ENCODE measurements at places on chromosomes 2 and 18.

GRCh38 chr2:150693556-150693955 is 206.1 kb upstream of the RND3 start:
- no peaks in the 10 kb centered on the region for H3K36me3 ChIP-seq
- DNase-seq = no peak
- H3K27me3 ChIP-seq = no peaks in the 10 kb centered on the region
- no peak overlapping the region for H3K27ac ChIP-seq
- H3K4me1 ChIP-seq = no peaks in the 10 kb centered on the region

GRCh38 chr18:45634454-45634853 is 19.2 kb downstream of the SLC14A2 start:
- no peaks in the 10 kb centered on the region for H3K4me1 ChIP-seq
- no peaks in the 10 kb centered on the region for H3K36me3 ChIP-seq
- H3K4me3 ChIP-seq = no peak overlapping the region
- DNase-seq = no peak
- H3K27me3 ChIP-seq = no peaks in the 10 kb centered on the region

DNA sequence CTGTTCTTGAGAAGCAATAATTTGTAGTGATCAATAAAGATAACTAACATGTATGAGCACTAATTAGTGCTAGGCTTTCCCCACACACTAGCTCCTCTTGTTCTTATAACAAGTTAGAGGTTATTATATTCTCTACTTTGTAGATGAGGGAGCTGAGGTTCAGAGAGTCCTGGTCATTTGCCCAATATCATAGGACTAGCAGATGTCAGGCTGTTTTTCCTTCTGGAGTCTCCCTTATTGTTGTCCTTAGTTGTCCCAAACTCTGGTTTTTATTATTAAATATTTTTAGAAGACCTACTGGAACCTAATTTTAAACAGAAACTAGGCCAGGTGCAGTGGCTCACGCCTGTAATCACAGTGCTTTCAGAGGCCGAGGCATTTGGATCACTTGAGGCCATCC is 16.5 kb upstream of the TTC39C start:
- no peak overlapping the region for H3K4me3 ChIP-seq
- H3K27ac ChIP-seq = no peak overlapping the region
- H3K4me1 ChIP-seq = peaks cover 38% of the 10 kb centered on the region
- DNase-seq = no peak
- H3K36me3 ChIP-seq = no peaks in the 10 kb centered on the region

- no peaks in the 10 kb centered on the region for H3K4me1 ChIP-seq
- no peaks in the 10 kb centered on the region for H3K27me3 ChIP-seq
- peaks cover 23% of the 10 kb centered on the region for H3K36me3 ChIP-seq
- H3K27ac ChIP-seq = no peak overlapping the region
- no peak for DNase-seq
Measured at GRCh38 chr2:25473758-25474340, 132.1 kb upstream of the DNMT3A start.

DNA sequence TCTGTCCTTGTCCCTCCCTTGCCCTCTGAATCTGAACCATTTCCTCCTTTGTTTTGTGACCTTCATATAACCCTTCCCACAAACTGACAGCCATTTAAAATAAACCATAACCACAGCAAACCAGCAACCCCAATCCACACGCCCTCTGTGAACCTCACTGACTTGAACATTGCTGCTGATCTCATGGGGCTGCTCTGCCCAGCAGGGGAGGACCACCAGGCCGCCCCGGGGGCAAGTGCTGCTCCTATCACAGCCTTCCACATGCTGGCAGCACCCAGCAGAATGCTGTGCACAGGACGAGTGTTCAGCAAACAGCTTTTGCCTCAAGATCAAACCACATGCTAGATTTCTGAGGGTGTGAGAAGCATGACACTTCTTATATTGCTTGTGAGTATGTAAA is 73.9 kb upstream of the UXS1 start:
- H3K36me3 ChIP-seq = no peaks in the 10 kb centered on the region
- DNase-seq = no peak
- H3K27me3 ChIP-seq = peaks cover 11% of the 10 kb centered on the region
- no peak overlapping the region for H3K4me3 ChIP-seq
- H3K4me1 ChIP-seq = peaks cover 6% of the 10 kb centered on the region
- no peak overlapping the region for H3K27ac ChIP-seq

DNA sequence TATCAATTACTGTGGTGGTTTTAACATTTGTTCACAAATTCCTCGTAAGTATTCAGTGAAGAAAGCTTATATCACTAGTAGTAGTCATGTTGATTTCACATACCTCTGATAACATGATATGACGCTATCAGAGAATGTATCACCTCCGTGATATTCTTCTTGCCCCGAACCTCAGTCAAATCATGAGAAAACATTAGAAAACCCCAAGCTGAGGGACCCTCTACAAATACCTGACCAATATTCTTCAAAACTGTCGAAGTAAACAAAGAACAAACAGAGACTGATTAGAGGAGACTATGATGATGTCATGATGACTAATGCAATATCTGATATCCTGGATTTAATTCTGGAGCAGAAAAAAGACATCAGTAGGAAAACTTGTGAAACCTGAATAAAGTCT is 85.6 kb upstream of the SPOPL start:
- no peak overlapping the region for H3K4me3 ChIP-seq
- DNase-seq = no peak
- no peaks in the 10 kb centered on the region for H3K4me1 ChIP-seq
- peaks cover 8% of the 10 kb centered on the region for H3K27me3 ChIP-seq

DNA sequence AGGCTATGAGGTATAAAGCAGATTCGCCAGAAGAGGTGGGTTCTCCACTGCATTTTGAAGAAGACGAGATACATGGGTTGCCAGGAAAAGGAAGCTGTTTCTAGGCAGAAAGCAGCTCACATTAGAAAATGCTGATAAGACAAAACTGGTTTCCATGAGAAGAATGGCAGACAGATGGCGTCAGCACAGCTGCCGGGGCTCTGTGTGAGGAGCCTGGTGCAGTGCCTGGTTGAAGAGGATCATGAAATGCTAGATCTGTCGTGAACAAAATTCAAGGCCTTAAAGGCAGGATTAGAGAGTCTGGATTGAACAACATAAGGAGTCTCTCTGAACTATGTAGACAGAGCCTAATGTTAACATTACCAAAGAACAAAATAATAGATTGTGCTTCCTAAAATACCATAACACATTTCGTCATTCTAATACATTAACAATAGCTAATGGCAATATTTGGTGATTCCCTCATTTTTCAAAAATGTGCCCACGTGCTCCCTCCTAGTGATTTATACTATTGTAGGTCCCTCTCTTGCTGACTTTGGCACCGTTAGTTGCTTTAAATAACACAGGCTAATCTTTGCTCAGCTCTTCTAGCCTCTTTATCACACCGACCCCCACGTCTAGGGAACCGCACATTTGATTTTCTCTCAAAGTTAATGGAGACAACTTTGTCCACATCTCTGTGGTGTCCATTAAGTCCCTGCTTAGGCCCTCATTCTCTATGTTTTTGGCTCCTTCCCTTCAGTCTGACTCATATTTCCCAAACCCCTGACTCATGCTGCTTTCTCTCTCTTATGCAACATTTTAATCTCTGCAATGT is 38.2 kb downstream of the EFEMP1 start:
- H3K36me3 ChIP-seq = no peaks in the 10 kb centered on the region
- H3K4me3 ChIP-seq = no peak overlapping the region
- no peaks in the 10 kb centered on the region for H3K27me3 ChIP-seq
- DNase-seq = no peak
- H3K4me1 ChIP-seq = peaks cover 3% of the 10 kb centered on the region
- no peak overlapping the region for H3K27ac ChIP-seq

GRCh38 chr2:28902584-28902983 is 8.1 kb downstream of the WDR43 start:
- H3K36me3 ChIP-seq = peaks cover 41% of the 10 kb centered on the region
- DNase-seq = no peak
- no peak overlapping the region for H3K27ac ChIP-seq
- H3K4me1 ChIP-seq = peaks cover 60% of the 10 kb centered on the region
- H3K27me3 ChIP-seq = no peaks in the 10 kb centered on the region
- H3K4me3 ChIP-seq = no peak overlapping the region

GRCh38 chr2:220837226-220837625 is 734.9 kb downstream of the EPHA4 start:
- DNase-seq = no peak
- no peaks in the 10 kb centered on the region for H3K4me1 ChIP-seq
- H3K4me3 ChIP-seq = no peak overlapping the region
- no peaks in the 10 kb centered on the region for H3K27me3 ChIP-seq
- no peaks in the 10 kb centered on the region for H3K36me3 ChIP-seq
- H3K27ac ChIP-seq = no peak overlapping the region

GRCh38 chr2:164008752-164009151 is 272.9 kb upstream of the FIGN start:
- no peak overlapping the region for H3K27ac ChIP-seq
- H3K4me3 ChIP-seq = no peak overlapping the region
- DNase-seq = no peak
- H3K27me3 ChIP-seq = no peaks in the 10 kb centered on the region
- no peaks in the 10 kb centered on the region for H3K36me3 ChIP-seq
- no peaks in the 10 kb centered on the region for H3K4me1 ChIP-seq

DNA sequence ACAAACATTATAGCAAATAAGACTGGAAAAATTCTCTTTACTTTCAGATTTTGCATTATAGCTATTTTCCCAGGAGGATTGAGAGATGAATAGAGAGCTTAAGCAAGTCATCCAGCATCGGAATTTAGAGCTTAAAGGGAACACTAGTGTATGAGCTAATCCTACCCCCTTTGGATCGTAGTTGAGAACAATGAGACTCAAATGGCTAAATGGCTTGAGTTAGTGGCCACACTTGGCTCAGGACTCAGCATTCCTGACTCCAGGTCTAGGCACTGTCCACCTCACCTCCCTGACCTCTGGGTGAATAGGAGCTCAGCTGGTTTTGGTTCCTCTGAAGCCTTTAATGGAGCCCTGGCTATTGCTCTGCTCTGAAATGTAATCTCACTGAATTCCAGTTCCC is 97.5 kb upstream of the CXCR4 start:
- H3K27ac ChIP-seq = no peak overlapping the region
- peaks cover 2% of the 10 kb centered on the region for H3K36me3 ChIP-seq
- H3K4me3 ChIP-seq = no peak overlapping the region
- no peak for DNase-seq

- peaks cover 8% of the 10 kb centered on the region for H3K27me3 ChIP-seq
- no peak overlapping the region for H3K27ac ChIP-seq
- no peak overlapping the region for H3K4me3 ChIP-seq
- no peaks in the 10 kb centered on the region for H3K4me1 ChIP-seq
Measured at GRCh38 chr2:238882082-238882755, 34.3 kb downstream of the TWIST2 start.

DNA sequence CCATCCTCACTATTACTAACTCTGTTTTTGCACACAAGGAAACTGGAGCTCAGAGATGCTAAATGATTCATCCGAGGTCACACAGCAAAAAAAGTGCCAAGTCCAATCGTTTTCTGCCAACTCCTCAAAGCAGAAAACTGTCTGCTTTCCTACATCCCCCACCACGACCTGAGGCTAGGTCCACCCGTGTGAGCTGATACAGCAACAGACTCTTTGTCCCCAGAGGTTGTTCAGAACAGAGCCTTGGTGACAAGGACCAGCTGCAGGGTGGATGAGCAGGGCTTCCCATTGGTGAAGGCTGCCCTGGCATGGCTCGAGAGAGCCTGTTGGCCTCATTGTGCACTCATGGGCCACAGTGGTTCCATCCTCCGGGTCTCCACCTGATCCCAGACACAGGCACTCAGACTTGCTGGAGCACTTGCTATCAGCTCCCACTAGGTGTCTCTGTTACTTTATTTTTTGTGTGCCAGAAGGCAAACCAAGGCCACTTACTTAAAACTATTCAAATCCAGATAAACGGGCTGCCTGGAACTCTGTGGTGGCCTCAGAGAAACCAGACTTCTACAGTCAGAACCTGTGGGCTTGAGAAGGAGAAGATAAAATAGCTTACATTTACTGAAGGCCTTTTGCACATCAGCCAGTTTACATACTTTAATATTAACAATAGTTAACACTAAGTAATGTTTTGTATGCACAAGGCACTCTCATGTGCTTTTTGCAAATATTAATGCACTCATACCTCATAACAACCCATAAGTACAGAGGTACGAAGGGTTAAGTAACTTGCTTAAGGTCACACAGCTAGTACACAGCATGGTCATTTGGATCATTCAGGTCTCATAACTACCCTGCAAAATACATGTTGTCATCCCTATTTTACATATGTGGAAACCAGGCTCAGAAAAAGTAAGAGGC is 62.9 kb upstream of the CTIF start:
- H3K27ac ChIP-seq = no peak overlapping the region
- peak; percentile 34 for DNase-seq
- H3K4me3 ChIP-seq = no peak overlapping the region
- no peaks in the 10 kb centered on the region for H3K36me3 ChIP-seq
- H3K4me1 ChIP-seq = no peaks in the 10 kb centered on the region

GRCh38 chr18:32261003-32261402 is 71.2 kb downstream of the MEP1B start:
- no peak overlapping the region for H3K27ac ChIP-seq
- no peaks in the 10 kb centered on the region for H3K4me1 ChIP-seq
- no peaks in the 10 kb centered on the region for H3K36me3 ChIP-seq
- DNase-seq = no peak
- H3K27me3 ChIP-seq = peaks cover 22% of the 10 kb centered on the region

Measured in activated naive CD4-positive, alpha-beta T cell treated with anti-CD3 and anti-CD28 coated beads for 36 hours (primary cell).